ENCODE measurements at places on chromosomes 2 and 18.

- DNase-seq = no peak
Observed at GRCh38 chr2:138223319-138223718, 259.0 kb downstream of the HNMT start.

GRCh38 chr18:39571511-39571910 is 2005.9 kb upstream of the CELF4 start:
- DNase-seq = peak; percentile 32

- DNase-seq = no peak
Observed at GRCh38 chr2:150885236-150885635, 376.4 kb downstream of the RBM43 start.

- no peak for DNase-seq
Observed at GRCh38 chr2:84805250-84805958, 75.5 kb downstream of the TRABD2A start.

DNA sequence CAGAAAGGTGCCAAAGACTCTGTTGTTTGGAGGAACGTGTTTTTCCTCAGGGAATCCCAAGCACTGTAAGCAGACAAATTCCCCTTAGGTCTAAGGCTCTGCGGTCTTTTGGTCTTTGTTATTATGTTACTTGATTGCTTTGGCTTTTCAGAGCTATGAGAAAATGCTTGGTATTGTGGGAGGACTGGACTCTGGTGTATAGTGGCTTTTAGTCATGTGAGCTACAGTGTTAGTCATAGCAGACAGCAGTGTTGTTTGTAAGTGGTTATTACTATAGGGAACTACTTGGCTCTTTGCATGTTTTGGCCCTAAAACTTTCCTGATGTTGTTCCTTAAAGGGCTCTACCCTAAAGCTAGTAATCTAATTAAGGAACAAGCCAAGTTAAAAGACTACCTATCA is 956.2 kb upstream of the LRATD1 start:
- DNase-seq = no peak

DNA sequence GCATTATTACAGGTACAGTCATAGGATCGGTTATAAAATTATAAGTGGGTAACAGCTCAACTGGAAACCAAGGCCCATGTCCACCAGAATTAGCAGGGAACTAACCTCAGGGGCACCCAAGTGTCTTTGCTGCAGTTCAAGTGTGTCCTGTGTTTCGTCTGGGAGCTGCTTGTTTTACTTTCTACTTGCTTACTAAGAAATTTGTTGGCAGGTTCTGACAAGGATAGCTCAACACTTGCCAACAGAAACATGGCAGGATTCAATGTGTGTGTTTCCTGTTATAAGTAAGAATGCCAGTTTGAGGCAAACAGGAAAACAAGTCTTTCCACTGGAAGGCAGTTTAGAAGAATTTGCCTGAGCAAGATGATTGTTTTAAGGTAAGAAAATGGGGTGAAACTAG is 104.5 kb downstream of the EPHA4 start:
- no peak for DNase-seq

GRCh38 chr2:39664888-39665591 is 677 bp upstream of the TMEM178A start:
- no peak for DNase-seq

GRCh38 chr18:9283791-9284190 is 50.8 kb upstream of the TWSG1 start:
- no peak for DNase-seq

DNA sequence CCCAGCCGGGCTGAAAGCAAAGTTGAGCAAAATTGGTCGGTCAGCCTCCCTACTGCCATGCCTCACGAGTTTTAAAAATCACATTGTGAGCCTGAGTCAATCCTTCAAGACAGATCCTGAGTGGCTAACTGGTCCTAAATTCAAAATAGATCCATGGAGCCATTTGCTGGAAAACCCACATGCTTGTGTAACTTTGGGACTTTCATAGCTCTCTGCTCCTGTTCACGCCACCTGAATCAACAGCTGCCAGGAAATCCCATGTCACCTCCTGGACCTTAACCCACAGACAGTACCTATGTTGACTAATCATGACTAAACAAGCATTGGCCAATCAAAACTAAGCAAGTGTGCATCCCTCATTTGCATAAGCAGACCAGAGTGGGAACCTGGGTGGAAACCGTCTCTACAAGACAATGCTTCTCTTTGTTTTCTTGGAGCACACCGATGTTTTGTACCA is 42.8 kb upstream of the LDLRAD4 start:
- DNase-seq = no peak

DNA sequence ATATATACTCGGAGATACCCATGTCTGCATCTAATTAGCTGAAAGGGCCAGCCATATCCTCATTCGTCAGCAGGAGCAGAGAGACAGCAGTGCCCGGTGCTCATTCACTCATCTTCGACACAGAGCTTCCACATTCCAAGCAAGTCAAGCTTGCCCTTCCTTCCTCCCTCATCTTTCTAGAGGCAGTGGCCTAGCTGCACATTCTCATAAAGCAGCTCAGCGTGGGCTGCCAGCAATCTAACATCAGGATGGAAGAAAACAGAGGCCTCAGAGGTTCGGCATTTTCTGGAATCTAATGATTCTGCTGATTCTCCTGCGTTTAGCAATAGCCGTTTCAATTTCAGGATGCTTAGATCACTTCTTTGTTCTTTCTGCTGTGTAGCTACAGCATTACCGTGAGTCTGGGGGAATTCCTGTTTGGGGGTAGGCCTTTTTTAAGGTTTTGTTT is 68.8 kb downstream of the CLHC1 start:
- DNase-seq = no peak

- DNase-seq = peak; percentile 41
Observed at GRCh38 chr2:12050396-12050795, 304.0 kb downstream of the LPIN1 start.

DNA sequence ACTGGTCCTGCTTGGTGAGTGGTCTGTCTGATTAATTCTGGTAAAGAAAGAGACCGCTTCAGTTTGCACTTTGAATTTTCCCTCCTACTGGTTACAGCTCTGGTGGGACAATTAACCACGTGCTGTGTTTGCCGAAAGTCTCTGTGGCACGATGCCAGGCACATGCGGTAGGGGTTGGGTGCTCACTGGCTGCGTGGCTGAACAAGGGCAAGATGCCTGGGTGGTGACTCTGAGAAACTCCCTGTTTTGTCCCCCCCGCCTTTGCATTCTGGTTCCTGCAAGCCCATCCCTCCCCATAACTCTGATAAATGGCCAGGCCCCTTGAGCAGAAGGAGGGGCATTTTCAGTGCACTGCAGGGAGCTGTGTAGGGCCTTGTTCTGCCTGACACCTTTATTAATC is 206.1 kb downstream of the TFCP2L1 start:
- DNase-seq = no peak

DNA sequence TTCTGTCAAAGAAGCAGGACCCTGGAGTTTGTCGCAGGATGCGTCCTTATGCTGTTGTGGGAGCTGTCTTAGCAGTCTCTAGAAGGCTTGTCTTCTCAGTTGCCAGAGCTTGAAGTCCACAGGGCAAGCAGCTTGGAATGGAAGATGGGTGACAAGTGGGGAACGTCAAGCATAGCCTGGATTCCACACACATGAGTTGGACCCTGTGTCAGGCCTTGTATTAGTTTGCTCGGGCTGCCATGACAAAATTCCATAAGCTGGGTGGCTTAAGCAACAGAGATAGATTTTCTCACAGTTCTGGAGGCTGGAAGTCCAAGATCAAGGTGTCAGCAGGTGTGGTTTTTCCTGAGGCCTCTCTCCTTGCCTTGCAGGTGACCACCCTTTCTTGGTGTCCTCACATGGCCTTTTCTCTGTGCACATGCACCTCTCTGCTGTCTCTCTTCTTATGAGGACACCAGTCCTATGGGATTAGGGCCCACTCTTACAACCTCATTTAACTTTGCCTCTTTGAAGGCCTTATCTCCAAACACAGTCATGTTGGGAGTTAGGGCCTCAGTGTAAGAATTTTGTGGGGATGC is 51.3 kb downstream of the THNSL2 start:
- DNase-seq = no peak

GRCh38 chr2:226122041-226122440 is 677.6 kb downstream of the IRS1 start:
- DNase-seq = no peak

DNA sequence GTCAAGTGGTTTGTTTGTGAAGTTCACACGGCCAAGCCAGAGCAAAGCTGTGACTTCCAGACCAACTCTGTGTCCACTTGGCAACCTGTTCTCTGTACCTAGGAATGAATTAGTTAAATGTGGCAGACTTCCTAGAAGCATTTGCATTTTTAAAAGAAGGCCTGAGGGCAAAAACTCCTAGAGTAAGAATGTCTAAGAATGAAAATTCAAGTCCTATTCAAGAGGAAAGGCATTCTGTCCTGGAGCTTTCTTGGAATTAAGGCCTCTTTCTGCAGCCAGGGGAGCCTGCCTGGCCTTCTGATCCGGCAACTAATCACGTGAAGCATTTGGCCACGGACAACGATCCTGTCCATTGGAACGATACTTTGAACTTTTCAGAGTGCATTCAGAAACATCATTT is 155.0 kb downstream of the SETBP1 start:
- DNase-seq = no peak

- DNase-seq = no peak
Observed at GRCh38 chr18:2197946-2198345, 373.4 kb downstream of the METTL4 start.

DNA sequence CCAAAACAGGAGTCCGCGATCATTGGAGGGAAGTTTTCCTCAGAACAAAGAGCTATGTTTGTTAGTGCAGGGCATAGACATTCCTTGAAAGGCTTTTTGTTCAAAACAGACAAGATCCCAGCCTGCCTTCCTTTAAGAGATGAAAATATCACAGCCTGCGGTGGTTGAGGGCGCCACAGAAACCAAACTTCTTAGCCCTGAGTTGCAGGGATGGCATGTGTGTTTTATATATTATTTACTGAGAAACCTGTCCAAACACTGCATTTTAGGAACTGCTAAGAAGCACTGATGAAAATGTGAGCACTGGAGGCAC is 57.5 kb upstream of the TMEM178A start:
- DNase-seq = no peak

GRCh38 chr2:10864861-10865636 is 46.7 kb upstream of the KCNF1 start:
- peak; percentile 8 for DNase-seq

DNA sequence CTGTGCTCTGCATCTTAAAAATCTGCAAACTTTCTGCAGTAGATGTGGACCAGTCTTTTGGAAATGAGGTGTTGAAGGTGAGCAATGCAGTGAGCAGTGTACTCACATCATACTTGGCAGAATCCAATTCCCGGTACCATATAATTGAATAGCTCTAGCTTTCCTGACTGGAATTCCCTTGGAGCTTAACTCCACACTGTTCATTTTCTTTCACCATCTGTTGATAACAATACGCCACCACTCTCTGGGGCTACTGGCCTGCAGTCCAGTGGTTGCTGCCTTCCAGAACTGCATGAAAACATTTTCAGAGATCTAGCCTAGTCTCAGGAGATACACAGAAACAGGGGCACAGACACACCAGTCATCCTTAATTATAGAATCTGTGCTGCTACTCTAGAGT is 820.0 kb upstream of the NXPH2 start:
- no peak for DNase-seq

DNA sequence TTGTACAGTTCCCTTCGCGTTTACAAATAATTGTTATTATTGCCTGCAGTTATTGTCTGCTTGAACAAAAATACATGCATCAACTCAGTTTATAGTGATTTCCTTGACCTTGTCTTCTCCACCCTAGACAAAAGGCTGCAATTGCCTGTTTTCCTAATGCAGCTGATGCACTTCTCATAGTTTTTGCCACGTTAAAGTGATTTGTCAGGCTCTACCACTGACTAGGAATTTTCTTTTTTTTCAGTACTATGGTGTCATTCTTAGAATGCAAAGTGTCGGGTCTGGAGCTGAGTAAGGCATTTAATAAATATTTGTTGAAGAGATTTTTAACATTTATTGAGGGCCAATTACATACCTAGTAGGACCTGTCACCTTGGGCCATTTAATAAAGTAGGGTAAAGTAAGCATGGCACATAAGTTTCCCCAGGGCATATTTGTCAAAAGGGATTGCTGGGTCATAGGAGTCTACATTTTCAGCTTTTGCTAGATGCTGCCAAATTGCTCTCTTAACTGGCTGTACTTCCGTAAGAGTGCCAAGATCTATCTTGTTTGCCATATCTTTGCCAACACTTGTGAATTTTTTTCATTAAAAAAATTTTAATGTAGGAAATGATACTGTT is 24.1 kb downstream of the ACSL3 start:
- DNase-seq = no peak

DNA sequence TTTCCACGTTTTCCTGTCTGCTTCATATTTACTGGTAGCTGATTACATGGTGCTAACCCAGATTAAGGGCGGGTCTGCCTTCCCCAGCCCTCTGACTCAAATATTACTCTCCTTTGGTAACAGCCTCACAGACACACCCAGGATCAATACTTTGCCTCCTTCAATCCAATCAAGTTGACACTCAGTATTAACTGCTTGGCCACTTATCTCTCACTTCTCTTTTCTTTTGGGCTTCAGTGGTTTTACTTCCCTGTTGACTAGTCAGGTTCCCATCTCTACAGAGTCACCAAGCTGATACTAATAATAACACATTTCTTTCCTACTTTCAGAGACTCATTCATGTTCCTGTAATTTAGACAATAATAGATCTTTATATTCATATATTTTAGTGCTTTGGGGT is 302.2 kb upstream of the MAP2 start:
- DNase-seq = no peak

DNA sequence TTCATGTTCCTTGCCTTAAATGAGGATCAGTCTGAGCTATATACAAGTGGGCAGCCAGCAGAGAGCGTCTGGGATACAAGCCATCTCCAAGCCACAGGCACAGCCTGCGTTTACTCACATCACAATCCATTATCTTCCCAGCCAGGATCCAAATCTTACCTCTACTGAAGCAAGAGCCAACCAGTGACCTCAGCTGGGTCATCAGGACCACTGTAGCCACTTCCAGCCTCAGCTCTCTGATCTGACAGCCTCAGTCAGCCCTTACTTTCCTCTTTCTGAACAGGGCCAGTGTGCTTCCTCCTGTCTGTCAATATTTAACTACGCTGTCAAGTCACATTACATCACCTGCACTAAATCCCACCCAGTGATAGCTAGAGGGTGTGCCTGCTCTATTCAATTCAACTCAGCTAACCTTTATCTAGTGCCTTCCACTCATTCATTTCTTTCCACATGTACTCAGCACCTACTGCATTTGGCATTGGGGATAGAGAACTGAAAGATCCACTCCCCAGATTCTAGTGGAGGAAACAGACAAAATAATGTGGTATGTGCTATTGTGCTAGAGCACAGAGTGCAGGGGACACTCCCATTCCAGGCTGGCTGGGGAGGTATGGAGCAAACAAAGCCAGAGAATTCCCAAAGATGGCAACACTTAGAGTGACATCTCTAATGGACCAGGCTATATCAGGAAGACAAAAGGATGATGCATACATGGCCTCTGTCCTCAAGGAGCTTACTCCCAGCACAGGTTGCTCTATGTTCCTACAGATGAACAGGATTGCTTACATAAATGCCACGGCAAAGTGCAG is 146.5 kb downstream of the NCKAP5 start:
- no peak for DNase-seq

GRCh38 chr18:44700652-44701051 is 20.0 kb downstream of the SETBP1 start:
- DNase-seq = no peak

All from hematopoietic multipotent progenitor cell treated with erythropoietin and hydrocortisone succinate and interleukin-3 and kit ligand, for 8 days (in vitro differentiated cells).